ENCODE measurements at places on chromosomes 5 and 9.

DNA sequence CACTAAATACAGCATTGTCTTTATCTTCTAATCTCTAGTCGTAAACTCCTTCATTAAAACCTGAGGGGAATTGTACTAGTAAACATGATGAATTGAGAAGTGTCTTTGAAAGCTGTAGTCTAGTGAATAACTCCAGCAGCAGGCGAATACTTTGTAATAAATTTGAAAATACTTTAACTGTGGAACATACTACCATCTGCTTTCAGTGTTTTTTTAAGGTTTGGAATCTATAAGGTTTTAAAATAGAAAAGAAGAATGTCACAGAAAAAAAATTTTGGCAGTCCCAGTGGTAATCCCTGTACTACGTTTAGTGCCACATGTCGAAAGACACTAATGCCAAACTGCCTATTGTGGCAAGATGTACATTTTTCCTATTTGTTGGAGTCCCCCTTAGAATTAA, 379.0 kb upstream of the NUDT12 start:
- DNase-seq, result no peak

DNA sequence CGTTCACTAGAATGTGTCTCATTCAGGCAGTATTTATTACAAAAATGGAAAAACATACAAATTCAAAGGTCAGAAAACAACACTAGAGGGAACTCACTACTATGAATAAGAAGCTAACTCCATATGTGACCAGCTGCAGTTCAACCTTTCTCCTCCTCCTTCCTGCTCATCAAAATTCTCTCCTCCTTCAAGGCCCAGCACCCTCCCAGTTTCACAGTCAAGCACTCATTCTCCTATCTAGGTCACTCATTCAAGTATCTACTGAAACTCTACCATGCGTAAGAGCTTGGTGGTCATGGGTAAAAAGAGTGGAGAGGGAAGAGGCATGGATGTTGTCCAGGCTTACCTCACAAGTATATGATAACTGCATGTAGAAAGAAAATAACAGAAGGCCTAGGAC, 27.7 kb downstream of the ECPAS start:
- DNase-seq, result no peak

GRCh38 chr5:86760661-86761060, 142.9 kb downstream of the COX7C start:
- DNase-seq, result no peak

DNA sequence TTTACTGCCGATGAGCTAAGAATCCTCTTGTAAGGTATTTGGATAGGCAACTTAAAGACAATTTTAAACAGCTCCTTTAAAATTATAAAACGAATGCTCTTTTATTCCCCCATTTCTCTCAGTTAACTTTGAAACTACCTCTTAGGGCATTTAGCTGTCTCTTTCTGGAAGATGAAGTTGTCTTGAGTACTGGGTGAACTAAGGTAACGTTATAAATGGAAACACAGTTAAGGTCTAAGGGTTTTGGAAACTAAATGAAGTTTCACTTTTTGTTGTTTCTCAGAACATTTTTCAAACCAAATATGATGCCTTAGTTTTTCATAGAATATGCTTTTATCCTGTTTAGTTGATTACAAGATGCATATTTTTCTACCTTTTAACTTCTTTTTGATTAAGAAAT, 6.8 kb downstream of the UBE2R2 start:
- DNase-seq, result no peak

DNA sequence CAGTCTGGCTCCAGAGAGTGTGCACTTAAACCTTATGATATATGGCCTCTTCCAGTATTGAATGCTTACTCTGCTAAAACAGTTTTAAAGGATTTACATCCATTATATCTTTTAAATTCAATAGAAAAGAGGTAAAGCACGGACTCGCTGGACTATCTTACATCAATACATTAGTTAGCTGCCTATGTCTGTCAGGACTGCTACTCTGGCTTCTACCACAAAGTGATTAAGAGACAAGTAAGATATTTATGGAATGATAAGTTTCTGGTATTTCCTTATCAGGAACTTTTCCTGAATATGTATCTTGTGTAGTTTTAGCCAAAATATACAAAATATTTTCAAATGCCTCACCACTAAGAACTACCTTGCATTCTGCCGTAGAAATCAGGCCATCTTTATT, 295.1 kb downstream of the ISL1 start:
- DNase-seq, result no peak

DNA sequence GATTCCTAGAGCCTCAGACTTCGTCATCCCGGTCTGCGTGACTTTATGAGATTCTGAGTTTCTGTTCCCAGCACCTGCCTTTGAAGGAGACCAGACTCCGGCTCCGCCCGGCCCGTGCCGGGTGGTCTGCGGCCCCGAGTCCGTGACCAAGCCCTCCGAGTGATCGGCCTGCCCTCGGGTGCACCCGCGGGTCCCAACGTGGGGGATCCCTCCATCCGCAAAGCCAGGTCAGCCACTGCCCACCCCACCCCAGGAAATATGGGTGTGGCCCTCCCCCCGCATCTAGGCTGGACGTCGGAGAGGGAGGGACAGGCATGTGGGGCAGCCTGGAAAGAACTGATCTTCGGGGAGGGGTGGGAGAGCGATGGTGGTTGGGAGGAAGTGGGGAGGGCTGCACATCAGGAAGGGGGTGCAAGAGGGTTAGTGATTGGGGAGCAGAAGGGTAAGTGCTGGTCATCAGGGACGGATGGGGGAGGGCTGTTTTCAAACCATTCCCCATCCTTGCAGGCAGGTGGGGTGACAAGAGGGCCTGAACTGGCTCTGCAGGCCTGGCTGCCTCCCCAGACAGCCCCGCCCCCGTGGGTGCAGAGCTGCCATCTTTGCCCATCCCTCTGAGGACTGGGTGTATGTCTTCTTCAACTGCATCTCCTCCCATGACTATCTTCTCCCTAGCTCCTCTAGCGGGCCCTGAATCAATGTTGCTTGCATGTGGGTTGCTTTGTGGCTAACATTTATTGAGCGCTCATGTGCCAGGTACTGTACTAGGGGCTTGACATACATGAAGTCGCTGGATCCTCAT, 747 bp downstream of the LRSAM1 start:
- peak; percentile 84 for DNase-seq

DNA sequence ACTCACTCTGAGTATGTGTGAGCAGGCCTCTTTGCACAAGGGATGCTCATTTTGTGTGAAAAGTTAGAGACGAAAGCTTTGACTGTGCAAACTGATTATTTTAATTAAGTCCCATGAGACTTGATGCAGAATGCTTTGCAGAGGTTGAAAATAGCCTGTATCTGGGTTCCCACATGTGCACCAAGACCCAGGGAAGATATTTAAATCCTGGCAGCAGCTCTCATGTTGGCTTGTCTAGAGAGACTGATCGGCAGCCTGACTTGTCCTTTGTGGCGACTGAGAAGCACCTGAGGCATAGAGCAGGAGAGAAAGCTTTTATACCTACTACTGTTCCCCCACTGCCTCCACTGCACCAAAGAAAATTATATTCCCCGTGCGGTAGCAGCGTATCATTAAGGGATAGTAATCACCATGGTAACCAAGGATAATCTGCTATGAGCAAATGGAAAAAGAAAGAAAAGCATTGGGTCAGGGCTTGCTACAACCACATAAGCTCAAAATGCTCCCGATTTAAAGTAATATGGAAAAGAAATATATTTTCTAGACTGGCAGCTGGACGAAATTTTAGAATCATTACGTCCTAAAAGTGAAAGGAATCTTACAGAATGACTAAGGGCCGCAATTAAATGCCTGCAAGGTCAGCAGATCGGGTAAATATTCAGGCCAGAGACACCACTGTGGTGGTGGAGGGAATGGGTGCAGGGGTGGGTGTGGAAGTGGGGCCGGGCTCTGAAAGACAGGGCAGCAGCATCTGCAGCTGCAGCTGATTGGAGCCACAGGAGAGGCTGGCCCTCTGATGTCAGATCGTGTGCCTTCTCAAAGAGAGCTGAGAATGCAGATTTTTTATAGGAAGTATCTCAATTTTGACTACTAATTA, 135.3 kb upstream of the EPB41L4A start:
- DNase-seq, result no peak

GRCh38 chr5:83548581-83548980, 77.0 kb downstream of the VCAN start:
- no peak for DNase-seq

GRCh38 chr5:143677403-143677802, 134.6 kb upstream of the HMHB1 start:
- DNase-seq, result no peak

DNA sequence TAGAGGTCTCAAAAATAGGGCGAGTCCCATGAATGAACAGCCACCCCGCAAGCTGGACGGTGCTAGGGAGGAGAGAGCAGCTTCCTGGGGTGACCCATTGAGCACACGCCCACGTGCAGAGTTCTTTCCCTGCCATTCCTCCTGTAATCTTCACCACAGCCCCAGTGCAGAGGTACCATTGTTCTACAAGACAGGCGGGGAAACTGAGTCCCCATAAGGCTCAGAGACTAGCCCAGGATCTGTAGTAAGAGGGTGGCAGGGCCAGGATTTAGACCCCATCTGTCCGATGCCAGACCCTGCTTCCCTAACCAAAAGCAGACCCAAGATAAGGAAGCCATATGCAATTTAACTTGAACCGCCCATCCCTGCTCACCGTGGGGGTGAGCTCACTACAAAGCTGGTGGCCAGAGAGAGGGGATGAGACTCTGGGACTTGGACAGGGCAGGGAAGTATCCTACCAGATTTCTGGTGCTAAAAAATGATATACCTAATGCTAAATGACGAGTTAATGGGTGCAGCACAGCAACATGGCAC, 36.7 kb upstream of the ORM1 start:
- DNase-seq, result no peak

GRCh38 chr5:139481122-139481533, 1.4 kb downstream of the STING1 start:
- DNase-seq, result no peak

- DNase-seq, result no peak
These were observed 491.1 kb downstream of the ENC1 start for GRCh38 chr5:74149395-74149794.

- DNase-seq, result no peak
These were observed 121.9 kb downstream of the OSTF1 start for GRCh38 chr9:75210215-75210614.

DNA sequence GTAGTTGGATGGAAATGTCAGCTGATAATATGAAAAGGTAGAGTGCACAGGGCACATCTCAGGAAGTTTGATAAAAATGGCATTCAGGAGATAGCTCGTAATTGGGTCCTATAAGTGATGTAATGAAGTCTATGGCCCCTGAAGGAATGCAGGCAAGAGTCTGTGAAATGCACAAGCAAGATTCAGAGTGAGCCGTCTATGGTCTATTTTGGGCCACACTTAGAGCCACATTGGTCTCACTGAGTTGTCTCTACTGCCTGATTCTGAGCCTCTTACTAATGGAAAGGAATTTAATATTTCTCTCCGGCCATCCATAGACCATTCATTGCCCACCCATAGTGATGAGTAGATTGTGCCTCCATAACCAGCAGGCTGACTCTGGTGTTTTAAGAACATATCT, 111.3 kb upstream of the KCNN2 start:
- no peak for DNase-seq

DNA sequence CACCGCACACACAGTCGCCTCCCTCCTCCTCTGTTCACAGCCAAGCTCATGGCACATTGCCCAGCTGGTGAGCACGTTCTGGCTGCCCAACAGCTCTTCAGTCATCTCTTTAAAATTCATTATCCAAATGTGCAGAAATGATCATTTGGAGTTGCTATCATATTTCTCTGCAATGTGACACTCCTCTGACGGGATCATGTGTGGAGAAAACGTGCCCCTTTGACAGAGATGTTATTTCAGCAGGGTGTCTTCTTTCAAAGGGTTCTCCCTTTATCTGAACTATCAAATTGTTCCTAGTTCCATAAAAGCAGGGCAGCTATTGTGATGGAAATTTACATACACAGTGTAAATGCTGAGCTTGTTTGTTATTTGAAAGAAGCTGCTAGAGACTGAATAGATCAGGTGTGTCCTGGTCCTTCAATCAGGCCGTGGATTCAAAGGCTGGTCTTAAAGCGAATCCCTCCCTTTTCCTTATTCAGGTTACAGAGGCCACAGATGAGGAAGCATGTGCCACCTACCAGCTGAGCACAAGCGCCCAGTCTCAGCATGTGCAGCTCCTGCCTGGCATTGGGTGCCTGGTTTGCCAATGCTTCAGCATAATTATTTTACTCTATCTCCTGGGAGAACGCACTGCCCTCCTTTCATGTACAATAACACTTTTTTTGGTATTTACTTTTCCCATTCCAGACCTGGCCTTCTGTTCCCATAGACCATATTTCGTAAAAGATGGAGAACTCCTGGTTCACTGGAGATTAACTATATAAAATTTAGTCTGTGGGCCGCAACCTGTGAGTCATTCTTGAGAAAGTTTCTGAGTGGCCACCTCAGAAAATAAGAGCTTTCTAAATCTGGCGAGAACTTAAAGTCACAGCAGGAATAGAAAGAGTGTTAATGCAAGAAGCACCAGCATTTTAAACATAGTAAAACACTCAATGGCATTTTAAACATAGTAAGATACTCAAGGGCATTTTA, 433.7 kb downstream of the ENC1 start:
- peak; percentile 13 for DNase-seq

GRCh38 chr5:173916233-173916632, 28.1 kb downstream of the CPEB4 start:
- DNase-seq, result no peak

DNA sequence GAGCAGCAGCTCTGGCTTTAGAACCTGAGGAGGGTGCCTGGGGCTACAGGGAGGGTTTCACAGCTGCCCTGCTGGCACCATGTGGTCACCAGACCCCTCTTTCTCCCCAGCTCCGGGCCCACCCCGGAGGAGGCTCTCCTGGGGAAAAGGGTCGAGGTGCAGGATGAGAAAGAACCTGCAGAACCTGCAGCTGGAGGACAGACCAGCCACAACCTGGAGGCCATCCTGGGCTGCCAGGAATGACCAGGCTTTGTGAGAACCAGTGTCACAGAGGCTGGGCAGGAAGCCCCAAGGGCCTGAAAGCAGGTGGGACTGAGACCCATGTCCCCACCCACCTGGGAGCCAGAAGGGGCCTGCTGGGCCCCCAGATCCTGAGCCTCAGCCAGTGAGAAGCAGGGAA, 23.0 kb downstream of the SEMA4D start:
- no peak for DNase-seq

DNA sequence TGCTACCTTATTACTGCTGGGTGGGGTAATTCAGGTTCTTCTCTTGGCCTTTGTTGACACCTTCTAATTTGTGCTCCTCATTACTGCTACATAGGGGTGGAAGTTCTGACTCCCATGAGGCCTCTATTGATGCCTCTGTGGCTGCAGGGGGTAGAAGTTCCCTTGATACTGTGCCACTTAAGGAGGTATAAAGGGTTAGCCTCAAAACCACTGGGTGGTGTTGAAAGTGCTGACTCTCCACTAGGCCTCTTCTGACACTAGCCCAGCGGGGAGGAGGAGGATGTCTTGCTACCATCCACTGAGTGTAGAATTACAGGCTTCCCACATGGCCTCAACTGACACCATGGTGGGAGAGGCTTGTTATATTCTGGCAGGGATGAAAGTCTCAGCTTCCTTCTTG, 36.7 kb upstream of the CCDC112 start:
- no peak for DNase-seq

GRCh38 chr9:21788752-21789151, 13.7 kb upstream of the MTAP start:
- no peak for DNase-seq

DNA sequence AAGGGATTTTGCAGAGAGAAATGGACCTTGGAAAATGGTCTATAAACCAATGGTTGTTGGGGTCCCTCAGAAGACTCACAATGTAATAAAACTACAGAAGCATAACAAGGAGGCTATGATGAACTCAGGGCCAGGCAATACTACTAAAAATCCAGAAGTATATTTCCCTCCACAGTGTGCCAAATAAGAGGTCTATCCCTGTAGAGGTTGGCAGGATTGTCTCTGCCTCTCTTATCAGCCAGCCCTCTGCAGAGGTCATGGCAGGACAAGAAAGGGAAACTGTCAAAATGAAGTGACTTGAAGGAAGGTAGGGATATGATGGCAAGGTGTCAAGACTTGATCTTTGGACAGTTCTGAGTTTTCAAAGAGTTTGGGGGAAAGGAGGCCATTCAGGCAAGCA, 115.7 kb upstream of the NR5A1 start:
- DNase-seq, result no peak

All from RKO (cell line).